ENCODE measurements at places on chromosomes 1 and 21.

DNA sequence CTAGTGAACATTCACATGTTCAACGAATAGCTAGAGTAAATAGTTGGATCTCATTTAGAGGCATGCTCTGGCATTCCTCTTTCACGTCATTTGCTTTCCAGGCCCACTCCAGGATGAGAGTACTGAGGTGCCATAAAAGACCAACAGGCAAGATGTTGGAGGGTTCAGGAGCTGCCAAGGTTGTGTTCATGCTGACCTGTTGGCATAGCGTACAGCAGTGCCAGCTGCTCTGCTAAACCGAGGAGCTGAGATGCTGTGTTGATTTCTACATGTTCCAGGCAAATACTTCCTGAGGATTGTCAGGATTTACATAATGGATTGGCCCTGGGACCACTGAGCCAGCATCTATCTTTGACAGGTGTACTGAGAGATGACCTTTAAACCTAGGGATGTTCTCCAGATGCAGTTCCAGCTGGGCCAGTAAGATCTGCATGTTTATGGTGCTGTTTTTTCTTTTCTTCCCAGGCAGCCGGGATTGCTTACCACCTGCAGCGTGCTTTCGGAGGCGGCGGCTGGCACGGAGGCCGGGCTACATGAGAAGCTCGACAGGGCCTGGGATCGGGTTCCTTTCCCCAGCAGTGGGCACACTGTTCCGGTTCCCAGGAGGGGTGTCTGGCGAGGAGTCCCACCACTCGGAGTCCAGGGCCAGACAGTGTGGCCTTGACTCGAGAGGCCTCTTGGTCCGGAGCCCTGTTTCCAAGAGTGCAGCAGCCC, 66.9 kb downstream of the DISC1 start:
- DNase-seq, result no peak

DNA sequence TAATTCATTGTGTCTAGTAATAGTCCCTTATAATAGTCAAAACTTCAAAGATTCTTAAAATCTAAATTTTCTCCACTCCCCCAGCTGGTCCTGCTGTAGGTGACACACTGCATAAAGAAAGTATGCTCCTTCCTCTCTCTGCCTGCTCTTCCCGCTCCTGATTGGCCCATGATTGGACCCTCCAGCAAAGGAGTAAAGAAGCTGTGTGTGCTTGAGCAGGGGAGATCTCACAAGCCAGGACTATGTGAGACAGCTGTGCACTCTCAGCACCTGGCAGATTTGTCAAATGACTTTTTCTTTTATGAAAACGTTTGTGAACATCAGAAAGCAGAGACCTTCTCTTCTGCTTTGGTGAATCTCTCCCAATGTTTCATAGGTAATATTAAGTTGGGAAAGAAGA, 274.8 kb upstream of the LYPLAL1 start:
- DNase-seq, result no peak

DNA sequence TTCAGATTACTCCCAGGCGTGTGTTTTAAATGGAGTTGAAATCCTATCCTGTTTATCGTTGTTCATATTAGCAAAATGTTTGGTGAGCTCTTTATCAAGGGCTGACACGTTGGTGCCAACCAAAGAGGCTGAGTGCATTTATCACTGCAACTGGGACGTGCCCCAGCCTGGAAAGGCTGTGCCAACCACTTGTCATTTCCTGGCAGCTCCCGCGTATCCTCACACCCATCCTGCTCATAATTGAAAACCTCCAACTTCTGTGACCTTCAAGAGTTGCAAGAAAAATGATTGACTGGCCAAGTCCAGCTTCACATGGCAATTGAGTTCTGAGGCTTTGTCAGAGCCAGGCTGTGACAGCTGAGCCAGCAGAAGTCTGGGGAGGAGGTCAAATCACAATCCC, 43.7 kb upstream of the KCNA3 start:
- no peak for DNase-seq

DNA sequence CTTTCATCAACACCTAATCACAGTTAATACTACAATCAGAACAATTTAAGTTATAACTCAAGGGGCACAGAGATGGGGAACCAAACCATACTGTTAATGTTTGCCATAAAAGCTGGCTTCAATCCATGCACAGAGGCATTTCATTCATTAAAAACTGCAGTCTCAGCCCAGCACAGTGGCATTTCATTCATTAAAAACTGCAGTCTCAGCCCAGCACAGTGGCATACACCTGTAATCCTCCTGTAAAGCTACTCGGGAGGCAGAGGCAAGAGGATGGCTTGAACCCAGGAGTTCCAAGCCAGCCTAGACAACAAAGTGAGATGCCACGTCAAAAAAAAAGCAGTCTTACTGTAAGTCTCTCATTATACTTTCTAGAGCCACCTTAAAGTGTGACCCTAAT, 29.2 kb downstream of the ARID4B start:
- no peak for DNase-seq

DNA sequence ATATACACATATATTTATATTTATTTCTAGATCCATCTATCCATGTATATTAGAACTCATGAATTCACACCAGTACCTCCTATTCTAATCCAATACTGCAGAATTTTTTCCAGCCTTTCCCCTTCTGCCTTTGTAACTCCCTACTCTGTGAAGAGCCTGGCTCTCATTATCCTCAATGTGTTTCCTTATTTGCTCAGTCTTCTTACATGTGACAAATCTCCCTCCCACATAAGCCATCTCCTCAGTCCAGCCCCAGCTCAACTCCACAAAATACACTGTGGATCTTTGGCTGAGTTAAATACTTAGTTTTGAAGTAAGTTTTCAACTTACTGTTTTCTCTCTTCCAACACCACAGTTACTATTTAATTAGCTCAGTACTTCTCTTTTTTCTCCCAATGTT, 45.7 kb downstream of the ATP5PO start:
- no peak for DNase-seq

DNA sequence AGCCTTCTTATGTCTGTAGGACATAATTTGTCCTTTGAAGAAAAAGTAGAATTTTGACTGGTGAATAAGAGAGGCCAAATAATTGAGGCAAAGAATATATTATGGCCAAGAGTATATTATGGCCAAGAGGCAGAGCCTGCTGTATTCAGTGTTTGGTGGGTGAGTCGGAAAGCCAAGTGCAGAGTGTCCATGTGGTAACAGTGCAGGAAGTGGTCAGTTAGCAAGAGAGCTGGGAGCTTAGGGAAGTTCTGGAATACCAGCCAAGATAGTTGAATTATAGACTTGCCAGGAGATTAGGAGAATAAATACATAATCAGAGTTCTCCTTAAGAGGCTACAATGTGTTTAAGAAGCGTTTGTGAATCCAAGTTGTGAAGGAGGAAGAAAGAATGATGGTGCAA, 131.5 kb upstream of the LMO4 start:
- no peak for DNase-seq

GRCh38 chr1:81517987-81518386, 282.7 kb upstream of the ADGRL2 start:
- no peak for DNase-seq

- DNase-seq, result no peak
Observed at GRCh38 chr1:184254849-184255248, 132.0 kb upstream of the C1orf21 start.

DNA sequence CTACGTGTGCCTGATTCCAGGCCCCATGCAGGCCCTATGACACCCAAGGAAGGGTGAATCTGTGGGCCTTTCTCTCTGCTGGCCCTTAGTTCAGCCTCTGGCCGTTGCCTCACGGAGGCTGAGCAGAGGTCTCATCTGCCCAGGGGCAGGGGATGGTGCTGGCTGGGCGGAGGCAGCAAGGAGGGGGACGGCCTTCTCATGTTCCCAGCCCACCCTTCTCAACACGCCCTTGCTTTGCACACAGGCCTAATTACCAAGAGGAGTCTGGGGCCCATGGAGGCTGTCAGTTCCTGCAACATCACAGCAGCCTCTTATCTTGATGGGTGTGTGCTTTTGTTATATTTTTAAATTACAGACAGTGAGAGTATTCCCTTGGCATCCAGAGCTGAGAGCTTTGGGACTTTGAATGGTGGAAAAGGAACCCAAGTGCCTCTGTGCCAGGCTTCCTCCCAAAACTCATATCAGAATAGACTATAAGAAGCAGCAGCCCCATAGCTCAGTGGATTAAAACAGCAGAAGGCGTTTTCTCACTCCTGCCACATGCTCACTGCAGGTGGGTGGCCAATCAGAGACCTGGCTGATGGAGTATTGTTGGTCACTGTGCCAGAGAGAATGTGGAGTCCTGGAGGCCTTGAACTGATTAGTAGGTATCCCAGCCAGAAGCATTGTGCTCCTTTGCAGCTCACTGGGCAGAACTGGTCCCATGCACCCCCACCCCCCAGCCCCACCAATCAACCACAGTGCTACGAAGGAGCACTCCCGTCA, 164.9 kb downstream of the CAMTA1 start:
- no peak for DNase-seq

- no peak for DNase-seq
Observed at GRCh38 chr1:109750920-109751319, 10.1 kb upstream of the GSTM3 start.

DNA sequence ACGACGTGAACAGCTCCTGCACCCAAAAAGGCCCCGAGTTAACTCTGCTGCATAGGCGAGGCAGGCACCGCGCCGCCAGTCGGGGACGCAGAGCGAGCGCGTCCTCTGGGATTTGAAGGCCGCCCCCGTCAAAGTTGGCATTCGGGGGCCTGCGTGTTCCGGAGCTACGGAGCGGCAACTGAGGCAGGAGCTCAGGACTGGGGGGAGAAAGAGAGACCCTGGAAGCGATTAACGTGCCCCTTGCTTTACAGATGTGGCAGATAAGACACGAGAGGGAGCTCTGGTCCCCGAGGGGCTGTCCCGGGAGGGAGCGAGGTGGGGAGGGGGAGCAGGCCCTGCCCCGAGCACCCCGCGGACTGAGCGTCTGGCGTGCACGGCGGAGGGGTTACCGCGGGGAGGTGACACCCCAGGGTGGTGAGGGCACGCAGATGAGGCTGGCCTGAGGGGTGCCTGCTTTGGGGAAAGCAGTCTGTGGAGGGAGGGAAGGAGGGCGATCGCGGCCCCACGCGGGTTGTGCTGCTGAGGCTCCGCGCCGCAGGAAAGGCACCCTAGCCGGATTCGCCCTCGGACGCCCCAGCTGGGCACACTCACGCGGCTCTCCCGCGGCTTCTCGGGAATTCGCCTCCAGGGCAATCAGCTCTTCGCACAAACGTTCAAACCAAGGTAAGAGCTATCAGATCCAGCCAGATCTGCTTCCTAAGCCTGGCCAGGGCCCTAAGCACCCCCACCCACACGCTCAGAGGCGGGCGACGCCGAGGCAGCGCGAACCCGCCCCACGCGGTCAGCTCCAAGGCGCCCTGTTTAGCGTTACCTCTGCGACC, 26.5 kb downstream of the ACTA1 start:
- no peak for DNase-seq

DNA sequence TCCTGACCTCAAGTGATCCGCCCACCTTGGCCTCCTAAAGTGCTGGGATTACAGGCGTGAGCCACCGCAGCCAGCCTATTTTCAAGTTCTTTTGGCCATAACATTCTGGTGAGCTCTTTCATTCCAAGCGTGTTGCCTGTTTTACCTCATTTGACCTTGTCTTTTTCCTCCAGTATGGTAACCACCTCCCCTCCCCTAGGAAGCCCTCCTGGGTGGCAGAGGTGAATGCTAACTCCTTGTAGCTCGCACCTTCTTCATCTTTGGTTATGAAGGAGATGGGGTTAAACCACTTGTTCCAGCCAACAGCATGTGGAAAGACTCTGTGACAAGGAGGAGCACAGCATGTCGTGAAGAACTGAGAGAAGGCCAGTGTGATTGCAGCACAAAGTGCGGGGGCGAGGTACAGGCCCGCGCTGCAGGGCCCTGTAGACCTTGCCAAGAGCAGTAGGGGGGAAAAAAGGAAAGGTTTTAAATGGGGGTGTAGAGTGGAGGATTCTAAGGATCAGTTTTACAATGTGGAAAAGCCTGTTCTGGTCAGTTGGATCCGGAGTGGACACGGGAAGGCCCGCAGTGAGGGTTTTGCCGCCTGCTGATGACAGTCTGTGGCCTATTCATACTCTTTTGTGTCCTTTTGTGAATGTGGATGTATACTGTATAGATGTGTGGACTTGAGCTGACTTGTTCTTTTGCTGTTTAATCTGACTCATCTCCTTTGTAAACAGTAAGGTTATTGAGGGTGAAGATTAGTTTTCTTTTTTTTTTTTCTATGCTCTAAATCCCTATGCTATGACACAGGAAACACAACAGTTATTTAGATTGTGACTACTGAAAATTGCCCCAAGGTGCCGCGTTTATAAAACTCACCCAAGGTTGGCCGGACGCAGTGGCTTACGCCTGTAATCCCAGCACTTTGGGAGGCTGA, 7.5 kb upstream of the ZNF436 start:
- DNase-seq, result no peak

DNA sequence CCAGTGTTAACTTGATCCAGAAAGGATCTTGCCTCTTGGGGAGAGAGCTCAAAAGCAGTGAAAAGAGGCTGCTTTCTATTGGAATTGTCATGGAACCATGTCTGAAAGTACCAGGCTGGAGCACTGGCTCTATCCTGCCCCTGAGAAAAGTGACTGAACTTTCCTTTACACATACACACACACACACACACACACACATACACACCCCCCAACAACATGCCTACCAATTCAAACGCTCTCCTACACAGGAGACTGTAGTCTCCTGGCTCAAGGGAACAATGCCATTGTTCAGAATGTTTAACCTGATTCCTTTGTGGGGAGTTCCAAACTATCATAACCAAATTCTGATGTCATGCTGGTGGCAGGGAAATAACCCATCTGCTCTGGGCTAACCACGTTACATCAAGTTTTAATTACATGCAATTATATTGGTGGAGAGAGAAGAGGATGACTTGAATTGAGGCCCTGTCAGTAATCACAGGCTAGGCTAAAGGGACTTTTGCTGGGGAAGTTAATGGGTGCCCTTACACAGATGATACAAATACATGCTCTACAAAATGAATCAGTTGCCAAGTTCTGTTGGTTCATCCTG, 52.3 kb upstream of the DUSP10 start:
- no peak for DNase-seq

DNA sequence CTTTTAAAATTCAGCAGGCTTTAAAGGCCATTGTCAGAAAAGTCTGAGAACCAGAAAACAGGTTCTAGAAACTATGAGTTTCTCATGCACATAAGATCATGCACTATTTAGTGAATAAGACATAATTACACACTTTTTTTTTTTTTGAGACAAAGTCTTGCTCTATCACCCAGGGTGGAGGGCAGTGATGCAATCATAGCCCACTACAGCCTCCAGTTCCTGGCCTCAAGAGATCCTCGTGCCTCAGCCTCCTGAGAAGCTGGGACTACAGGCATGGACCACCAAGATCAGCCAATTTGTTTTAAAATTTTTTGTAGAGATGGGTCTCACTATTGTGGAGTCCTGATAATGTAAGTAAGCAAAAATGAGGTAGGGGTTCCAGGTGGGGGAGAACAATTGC, 134.9 kb downstream of the VAV3 start:
- DNase-seq, result no peak

Measured in stimulated activated CD8-positive, alpha-beta memory T cell treated with anti-CD3 and anti-CD28 coated beads, Interleukin-2, amount 100 ng/mL, for 48 hours (primary cell).